Fibroblast of skin of back (primary cell): ENCODE measurements at places on chromosomes 1 and 21.

DNA sequence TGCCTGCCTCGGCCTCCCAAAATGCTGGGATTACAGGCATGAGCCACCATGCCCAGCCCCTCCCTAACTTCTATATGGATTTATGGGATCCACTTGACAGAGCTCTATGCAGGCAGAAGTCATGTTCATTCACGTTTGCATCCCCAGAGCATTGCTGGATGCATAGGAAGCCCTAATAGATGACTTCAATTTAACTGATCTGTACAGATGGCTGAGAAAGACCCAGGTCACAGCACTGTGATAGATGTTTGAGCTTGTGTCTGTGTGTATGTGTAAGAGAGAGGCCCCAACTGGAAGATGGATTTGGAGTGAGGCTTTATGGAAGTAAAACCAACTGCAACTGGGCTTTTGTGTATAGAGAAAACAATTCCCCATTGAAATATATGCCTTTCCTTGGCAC, 30.9 kb upstream of the PLXNA2 start:
- DNase-seq: no peak

- DNase-seq: no peak
Measured at GRCh38 chr1:85447006-85447943, 17.7 kb downstream of the DDAH1 start.

DNA sequence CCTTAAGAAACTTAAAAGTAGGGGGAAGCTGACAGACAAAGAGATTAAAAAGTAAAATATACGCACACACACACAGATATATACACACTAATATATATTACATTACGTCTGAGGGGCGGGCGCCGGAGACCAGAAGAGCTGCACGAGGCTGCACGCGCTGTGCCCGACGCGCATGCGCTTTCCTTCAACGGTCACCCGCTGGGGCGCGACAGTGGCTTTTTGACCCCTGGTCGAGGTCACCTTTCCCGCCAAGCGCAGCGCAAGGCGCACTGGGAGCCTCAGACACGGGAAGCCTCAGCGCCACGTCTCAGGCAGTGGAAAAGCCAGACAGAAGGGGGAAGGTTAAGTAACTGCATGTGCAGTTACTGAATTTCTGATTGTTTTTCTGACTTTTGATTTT, at the start of gene HORMAD1:
Gene HORMAD1, minus strand, starts transcription at position 193 of the 400 bp plus-strand sequence. CDS start 1,390 bp downstream, outside the sequence.
- DNase-seq: no peak

DNA sequence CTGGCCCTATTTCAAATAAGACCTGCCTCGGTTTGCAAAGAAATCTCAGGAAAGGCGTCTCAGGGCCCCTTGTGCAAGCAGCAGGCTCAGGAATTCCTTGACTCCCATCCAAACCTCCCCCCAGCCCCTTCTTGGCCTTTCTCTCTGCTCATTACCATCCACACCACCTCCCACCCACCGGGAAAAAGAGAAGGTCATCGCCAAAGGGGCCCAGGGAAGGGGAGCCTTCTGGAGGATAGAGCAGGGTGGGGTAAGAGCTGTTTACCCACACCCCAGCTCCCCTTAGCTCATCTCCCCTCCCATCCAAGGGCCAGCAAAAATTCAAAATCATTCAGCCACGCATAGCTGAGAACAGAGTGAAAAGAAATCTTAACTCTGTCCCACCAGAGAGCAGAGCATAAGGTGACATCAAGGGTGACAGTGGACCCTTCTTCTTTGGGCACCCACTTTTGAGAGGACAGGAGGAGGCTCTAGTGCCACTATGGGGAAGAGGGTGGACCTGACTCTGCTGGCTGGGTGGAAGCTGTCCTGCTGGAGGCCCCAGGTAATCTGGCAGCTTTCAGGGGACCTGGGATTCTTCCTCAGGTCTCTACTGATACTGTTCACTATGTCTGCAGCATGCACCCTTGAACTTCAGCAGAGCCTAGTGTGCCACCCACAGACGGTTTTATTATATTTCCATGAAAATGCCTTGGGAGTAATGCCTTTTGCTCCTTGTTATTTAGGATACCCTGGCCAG, 3.9 kb upstream of the WNT2B start:
- no peak for DNase-seq

DNA sequence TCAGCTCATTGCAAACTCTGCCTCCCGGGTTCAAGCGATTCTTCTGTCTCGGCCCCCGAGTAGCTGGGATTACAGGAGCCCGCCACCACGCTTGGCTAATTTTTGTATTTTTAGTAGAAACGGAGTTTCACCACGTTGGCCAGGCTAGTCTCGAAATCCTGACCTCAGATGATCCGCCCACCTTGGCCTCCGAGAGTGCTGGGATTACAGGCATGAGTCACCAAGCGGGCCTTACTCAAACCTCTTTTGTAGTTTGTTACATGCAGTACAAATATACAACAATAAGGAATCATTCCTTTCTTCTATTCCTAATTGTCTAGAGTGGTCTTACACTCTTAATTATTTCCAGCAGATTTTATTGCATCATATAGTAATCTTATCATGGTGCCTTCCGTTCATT, 16.6 kb downstream of the SPATA17 start:
- DNase-seq: no peak

DNA sequence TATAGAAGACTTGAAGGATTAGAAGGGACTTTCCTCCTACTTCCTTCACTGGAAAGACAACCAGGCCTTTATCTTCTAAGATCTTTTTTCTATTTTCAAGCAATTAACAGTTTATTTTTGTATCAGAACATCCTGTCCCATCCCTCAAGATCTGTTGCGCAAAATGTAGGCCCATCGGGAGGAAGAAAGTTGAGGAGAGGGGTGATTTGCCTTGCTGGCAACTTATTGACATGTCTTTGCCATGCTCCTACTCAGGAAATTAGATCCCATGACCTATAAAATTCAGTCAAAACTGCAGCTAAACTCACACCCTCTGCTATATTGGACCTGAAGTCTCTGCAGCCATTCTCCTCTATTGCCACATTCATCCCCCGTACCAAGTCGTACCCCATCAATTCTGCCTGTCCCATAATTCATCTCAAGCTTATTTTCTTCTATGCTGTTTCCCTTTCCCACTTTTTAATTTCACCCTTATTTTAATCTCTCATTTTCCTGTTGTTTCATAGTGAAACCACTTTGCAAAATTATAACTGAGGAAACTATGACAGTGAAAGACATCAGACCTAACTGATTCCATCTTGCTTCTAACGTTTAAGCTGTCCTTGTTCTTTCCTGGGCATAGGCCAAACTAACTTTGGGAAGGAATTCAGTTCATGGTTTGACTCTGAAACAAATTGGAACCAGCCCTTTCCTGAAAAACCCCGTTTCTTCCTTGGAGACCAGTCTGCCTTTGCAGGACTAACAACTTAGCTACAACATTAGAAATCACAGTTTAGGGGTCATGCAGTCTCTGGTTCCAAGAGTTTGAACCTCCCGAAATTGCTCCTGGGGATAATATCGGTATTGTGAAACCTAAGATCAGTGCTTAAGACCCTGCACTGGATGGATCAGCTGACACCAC, 195.7 kb upstream of the PTBP2 start:
- DNase-seq: no peak

DNA sequence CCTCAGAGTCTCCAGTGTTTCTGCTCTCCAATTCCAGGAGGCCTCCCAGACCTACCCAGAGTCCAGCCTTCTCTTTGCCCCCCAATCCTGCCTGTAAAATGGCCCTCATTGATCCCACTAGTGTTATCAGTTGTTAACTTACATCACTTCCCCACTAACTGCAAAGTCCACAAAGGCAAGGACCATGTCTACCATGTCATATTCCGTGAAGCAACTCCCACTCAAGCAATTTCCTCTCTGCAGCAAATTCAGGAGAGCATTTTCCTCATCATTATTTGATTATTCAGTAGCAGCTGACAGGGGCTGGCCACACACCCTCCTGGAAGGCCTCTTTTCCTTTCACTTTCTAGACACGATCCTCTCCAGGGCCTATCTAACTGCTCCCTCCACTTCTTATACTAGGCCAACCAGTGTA, 153.5 kb downstream of the RERE start:
- no peak for DNase-seq

- peak; percentile 86 for DNase-seq
Measured at GRCh38 chr1:226679853-226680516, 59.1 kb downstream of the ITPKB start.

- no peak for DNase-seq
Measured at GRCh38 chr1:147717051-147717705, 43.2 kb downstream of the GJA5 start.

GRCh38 chr1:202807451-202807925, 733 bp downstream of the KDM5B start:
- DNase-seq: peak; percentile 27

DNA sequence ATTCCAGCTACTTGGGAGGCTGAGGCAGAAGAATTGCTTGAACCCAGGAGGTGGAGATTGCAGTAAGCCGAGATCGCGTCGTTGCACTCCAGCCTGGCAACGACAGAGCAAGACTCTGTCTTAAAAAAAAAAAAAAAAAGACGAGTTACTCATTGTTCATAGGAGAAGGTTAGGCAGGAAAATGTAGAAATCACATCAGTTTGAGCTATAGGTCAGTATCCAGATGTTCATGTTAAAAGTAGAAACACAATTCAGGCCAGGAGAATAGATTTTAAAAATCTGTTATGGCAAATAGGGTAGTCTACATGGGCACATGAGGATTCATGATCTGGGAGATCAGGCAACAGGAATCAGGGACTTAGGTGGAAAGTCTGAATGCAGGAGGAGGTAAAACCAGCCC, 57.7 kb downstream of the SELENOF start:
- DNase-seq: no peak

- no peak for DNase-seq
Measured at GRCh38 chr1:58929671-58930325, 146.0 kb upstream of the JUN start.

GRCh38 chr1:93552741-93553455, 105.0 kb downstream of the FNBP1L start:
- DNase-seq: peak; percentile 91

GRCh38 chr1:18940303-18941020, 16.0 kb downstream of the IFFO2 start:
- no peak for DNase-seq

DNA sequence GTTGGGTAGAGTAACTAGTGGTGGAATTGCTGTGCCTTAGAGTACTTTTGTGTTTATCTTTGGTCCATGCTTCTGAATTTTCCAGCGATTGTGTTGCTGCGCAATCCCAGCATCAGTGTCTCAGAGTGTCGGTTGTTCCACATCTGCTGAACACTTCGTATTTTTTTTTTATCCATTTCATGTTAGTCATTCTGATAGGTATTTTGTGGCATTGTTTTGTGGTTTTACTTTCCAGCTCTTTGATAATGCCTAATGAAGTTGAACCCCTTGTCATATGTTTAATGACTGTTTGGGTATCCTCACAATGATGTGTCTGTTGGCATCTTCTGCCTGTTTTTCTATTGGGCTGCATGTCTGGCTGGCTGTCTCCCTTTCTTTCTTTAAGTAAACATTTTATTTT, 13.6 kb downstream of the TUFT1 start:
- peak; percentile 34 for DNase-seq

DNA sequence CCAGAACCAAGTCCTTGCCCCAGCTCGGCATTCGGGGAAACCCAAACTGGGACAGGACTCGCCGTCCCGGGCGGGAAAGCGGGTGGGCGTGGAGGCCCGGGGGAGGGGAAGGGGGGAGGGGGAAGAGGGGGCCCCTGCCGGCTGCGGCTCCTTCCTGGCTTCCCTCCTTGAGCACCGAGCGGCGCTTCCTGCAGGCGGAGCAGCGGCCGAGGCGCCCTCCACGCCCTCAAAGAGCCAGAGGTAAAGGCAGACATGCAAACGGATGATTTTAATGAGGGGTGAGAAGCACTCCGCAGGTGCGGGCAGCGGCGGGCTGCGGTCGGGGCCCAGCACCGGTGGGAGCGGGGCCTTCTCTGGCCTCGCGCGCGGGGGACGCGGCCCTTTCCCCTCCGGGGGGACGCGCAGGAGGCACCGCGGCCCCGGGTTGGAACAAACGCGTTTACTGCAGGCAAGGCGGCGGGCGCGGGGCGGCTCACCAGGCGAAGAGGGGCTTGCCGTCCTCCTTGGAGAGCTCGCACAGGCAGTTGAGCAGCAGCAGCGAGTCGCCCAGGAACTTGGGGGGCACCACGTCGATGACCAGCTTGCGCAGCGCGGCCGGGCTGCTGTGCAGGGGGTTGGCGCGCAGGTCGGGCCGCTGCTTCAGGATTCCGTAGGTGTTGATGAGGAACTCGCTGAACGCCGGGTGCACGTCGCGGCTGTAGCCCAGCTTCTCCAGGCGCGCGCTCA, 5.7 kb upstream of the FTCD start:
- DNase-seq: no peak

DNA sequence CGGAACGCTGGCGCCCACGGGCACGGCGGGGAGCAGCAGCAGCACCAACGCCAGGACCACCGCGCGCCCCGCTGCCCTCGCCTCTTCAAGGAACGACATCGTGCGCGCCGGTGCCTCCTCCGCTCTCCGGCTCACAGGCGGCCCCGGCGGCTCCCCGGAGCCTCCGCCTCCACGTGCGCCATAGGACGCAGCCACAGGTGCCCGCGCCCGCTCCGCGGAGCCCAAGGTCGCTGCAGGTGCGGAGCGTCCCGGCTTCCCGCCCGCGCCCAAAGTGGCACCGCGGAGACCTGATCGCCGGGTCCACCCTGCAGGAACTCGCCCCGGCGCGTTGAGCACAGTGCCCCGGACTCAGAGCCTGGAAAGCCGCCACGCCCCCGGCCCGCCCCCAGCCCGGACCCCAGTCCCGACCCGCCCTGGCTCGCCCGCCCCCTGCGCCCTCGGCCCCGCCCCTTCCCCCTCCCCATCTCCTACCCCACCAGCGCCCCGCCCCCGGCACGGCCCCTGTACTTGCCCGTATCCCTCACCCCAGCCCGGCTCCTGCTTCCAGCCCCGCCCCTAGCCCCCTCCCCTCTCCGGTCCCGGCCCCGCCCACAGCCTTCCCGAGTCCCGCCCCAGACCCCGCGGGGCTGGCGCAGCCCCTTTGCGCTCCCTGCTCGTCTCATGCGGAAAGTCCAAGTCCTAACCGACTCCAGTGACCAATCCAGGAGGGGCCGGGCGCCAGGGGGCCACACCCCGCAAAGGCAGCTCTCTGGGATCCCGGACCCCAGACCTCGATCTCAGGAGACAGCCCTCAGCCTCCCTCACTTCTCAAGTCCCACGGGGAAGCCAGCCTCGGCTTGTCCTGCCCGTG, at the start of gene MEGF6:
Gene MEGF6, minus strand, starts transcription at position 339 of the 850 bp plus-strand sequence. Its CDS starts 240 bp downstream, at position 99.
- peak; percentile 37 for DNase-seq

GRCh38 chr1:48294656-48295055, 72.1 kb downstream of the SLC5A9 start:
- no peak for DNase-seq

- no peak for DNase-seq
Measured at GRCh38 chr1:232260861-232261260, 369.1 kb downstream of the SIPA1L2 start.

DNA sequence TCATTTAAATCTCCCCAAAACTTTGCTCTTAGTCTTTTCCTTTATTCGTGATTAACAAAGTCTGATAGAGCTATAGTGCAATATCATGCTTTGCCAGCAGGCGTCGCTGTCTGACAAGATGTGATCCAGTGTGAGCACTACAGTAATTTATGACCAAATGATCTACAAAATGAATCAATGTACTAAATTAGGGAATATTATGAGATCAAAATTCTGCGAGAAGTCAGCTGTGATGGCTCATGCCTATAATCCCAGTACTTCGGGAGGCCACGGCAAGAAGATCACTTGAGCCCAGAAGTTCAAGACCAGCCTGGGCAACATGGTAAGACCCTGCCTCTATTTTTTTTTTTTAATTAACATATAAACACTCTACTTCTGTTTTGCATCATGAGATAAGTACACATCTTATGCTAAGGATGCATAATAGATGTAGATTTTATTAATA, 3.6 kb upstream of the SPSB1 start:
- DNase-seq: peak; percentile 72
